ENCODE measurements at places on chromosomes 13 and 19. TPM values are rescaled to one million over a fixed set of nuclear protein-coding genes. Genes with fewer than 3 reads are reported as not detected.

- no peaks in the 10 kb centered on the region for H3K4me1 ChIP-seq
- H3K36me3 ChIP-seq: no peaks in the 10 kb centered on the region
- H3K27me3 ChIP-seq: no peaks in the 10 kb centered on the region
- DNase-seq: no peak
- no peak overlapping the region for H3K27ac ChIP-seq
Observed at GRCh38 chr19:23314505-23315251, 64.5 kb upstream of the ZNF724 start.

The REEP6 gene
- total RNA-seq: 0.69 TPM

The RCBTB1 gene
- 10.6 TPM for total RNA-seq

GRCh38 chr13:20711301-20712044 lies 8.0 kb downstream of the IL17D start:
- H3K36me3 ChIP-seq: no peaks in the 10 kb centered on the region
- no peak overlapping the region for H3K27ac ChIP-seq
- no peak for DNase-seq
- H3K4me3 ChIP-seq: no peak overlapping the region

The NUP62 gene
- 108 TPM for total RNA-seq

DNA sequence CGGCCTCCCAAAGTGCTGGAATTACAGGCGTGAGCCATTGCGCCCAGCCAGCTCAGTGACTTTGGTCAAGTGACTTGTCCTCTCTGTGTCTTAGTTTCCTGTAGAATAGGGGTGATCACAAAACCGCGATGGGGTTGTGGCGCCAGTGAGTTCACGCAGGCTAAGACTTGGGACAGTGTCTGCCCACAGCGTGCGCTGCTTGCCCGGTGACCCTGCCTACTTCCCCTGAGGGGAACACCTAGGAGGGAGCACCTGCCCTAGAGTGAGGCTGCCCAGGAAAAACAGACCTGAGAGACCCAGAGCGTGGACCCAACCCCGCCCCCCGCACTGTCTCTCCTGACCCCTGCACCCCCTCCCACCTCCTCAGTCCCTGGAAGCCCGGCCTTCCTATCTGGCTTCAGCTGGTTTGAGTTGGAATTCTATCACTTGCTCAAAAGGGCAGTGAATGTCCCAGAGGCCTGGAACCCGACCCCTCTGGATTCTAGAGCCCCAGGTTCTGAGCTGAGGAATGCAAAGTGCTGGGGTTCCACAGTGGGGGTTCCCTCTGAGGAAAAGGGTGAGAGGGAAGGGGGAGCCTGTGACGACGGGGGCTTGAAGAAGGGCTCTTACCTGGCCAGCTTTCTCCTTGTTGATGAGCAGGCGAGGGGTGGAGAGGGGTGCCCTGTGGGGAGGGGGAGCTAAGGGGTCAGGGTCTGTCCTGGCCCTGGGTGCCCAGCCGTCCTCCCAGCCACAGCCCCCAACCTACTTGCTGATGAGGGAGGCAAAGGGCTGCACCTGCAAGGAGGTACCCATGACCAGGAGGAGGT lies 2.2 kb upstream of the RINL start:
- H3K4me1 ChIP-seq: peaks cover 7% of the 10 kb centered on the region
- DNase-seq: no peak
- H3K27me3 ChIP-seq: no peaks in the 10 kb centered on the region

Data from GM12878 (cell line).